ENCODE measurements at places on chromosomes 3 and 15.

DNA sequence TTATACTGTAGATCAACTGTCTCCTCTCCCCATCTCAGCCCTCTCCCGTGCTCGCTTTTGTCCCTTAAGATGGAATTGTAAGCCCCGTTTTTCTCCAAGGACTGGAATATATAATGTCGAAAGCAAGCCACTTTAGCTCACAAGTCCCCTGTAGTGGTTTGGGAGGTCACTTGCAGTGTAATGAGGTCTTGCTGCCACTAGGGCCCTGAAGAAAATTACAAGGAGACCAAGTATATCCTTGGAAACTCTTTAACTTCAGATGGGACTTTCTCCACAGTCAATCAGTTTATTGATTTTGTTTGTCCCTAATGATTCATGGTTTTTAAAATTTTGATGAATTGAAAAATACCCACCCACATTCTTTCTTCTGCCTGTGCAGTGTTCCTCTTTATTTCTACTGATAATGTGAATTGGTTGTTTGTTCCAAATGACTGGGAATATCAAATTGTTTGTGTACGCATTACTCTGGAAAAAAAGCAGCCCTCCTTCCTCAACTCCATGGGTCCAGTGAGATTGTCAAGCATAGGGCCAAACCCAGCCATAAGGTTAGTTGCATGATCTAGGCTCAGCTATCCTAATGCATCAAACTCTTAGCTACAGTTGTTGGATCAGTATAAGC lies 294.8 kb downstream of the MCTP2 start:
- DNase-seq: no peak

DNA sequence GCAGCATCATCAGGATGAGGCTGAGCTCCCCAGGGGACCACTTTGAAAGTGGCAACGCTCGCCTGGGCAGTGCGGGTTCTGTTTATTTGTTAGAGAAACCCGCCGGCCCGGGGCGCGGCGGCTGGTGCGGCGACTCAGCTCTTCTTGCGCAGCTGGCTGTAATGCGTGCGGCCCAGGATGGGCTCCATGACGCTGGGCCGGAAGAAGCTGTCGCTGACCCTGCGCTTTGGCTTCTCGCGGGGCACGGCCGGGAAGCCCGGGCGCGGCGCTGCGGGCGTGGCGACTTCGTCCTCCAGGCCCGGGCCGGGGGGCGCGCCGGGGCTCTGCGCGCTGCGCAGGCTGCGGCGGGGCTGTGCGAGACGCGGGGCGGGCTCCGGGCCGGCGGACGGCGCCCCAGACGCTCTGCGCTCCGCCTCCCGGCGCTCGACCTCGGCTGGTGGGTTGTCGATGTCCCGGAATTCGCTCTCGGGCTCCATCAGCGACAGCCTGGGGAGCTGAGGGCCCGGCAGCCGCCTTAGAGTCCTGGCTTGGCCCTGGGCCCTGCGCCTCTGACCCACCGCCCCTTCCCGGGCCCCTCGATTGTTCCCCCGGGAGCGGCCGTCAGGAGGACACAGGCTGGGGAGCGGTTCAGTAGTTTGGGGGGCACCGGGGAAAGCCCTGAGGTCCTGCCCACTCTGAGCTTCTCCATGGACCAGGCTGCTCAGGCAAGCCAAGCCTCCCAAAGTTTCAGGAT lies 10.3 kb upstream of the KIF7 start:
- no peak for DNase-seq

- DNase-seq: no peak
Measured at GRCh38 chr3:13110678-13111116, 37.5 kb upstream of the IQSEC1 start.

- DNase-seq: no peak
Measured at GRCh38 chr3:187746442-187747281, 1.4 kb upstream of the BCL6 start.

- DNase-seq: no peak
Measured at GRCh38 chr15:66598095-66598815, 32.5 kb upstream of the LCTL start.
